ENCODE measurements at places on chromosomes 16 and 17.

- no peak for DNase-seq
Observed at GRCh38 chr17:58970609-58971450, 135.8 kb downstream of the TRIM37 start.

- no peak for DNase-seq
Observed at GRCh38 chr17:48860034-48860433, 29.2 kb downstream of the CALCOCO2 start.

GRCh38 chr16:80277182-80277581 is 263.6 kb upstream of the DYNLRB2 start:
- DNase-seq, result no peak

DNA sequence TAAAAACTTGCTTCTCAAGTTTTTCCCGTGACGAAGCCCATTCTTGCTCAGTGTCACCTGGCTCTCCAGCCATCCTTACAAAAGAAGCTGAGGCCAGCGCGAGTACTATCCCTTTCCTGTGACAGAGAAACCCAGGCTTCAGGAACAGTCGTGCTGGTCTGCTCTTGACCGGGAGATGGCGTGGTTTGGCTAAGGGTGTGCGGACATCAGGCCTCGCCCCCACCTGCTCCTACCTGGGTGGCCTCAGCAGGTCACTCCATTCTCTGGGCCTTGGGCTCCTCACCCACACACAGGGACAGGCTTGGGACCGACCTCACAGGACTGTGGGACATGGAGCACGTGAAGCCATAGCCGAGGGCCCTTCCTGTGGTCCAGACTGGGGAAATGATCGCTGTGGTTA is 75.2 kb upstream of the CIBAR2 start:
- DNase-seq, result no peak

- no peak for DNase-seq
Observed at GRCh38 chr16:49940464-49941224, 84.4 kb upstream of the CNEP1R1 start.

- DNase-seq, result no peak
Observed at GRCh38 chr17:41987642-41988041, 21.0 kb downstream of the CNP start.

DNA sequence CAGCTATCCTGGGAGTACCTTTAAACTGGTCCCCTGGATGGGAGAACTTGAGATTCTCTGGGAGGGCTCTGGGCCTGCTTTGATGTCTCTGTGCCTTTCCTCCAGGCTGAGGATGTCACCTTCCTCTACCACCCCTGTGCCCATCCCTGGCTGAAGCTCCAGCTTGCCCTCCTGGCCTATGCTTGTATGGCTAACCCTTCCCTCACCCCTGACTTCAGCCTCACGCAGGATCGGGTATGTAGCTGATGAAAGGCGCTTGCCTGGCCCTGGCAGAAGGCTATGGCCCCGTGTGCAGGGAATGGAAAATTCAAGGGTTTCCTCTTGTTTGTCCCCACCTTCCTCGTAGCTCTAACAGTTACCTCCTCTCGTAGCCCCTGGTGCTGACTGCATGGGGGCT is 3.0 kb downstream of the TP53I13 start:
- no peak for DNase-seq

- no peak for DNase-seq
Observed at GRCh38 chr17:78960928-78961327, 18.8 kb downstream of the LGALS3BP start.

DNA sequence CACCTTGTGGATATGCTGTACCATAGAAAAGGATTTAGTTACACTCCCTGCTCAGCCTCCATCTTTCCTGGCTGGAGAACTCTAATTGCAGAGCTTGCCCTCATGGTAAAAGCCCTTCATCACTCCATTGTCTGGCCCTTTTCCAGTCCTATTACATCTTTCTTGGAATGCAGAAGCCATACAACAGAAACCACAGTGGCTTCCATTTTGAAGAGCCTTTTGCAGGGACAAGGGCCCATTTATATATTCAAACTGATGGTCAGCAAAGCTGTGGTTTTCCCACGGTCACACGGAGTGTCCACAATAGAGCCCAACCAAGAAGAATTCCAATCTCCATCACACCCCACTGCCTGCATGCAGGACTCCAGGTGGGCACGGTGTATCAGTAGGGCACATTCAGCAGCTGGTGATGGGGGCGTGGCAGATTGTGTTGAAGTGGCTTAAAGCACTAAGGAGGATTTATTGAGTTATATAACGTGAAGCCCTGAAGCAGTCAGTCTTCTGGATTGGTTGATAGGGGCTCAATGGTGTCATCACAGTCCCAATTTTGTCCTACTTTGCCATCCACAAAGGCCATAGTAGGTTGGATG is 20.3 kb downstream of the COPRS start:
- no peak for DNase-seq

GRCh38 chr17:37317867-37318266 is 57.9 kb upstream of the C17orf78 start:
- no peak for DNase-seq

GRCh38 chr17:78905541-78905940 is 2.5 kb upstream of the CEP295NL start:
- no peak for DNase-seq

DNA sequence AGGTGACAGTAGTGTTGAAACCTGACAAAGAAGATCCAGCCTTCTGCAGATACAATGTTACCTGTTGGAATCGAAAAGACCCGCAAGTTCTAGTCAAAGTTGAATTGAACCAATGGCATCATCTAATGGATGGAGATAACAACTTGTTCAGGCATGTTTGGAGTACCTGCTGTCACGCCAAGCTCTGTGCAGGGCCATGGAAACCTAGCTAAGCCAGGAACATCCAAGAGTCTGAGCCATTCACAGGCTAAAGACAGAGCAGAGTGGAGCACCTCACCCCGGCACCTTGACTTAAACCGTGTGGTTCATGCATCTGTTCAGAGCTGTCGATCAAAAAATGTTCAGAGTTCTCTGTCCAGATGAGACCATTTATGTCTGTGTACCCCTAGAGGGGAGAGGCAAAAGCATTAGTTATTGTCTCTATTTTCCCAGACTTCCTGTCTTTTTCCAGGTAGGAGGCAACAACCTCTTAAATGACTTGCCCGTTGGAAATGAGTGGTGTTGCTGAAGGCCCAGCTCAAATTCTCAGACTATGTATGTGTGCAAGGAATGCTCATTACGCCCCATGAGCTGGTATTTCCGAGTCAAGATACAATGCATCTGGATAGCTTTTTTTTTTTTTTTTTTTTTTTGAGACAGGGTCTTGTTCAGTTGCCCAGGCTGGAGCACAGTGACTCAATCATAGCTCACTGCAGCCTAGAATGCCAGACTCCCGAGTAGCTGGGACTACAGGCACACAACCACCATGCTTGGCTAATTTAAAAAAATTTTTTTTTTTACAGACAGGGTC is 44.9 kb upstream of the XYLT1 start:
- DNase-seq, result no peak

- DNase-seq, result no peak
Observed at GRCh38 chr16:28923652-28924398, 1.2 kb downstream of the RABEP2 start.

GRCh38 chr17:444879-445454 is 92.4 kb upstream of the RPH3AL start:
- no peak for DNase-seq
